Endodermal cell (in vitro differentiated cells): ENCODE measurements at places on chromosomes 12 and 14.

DNA sequence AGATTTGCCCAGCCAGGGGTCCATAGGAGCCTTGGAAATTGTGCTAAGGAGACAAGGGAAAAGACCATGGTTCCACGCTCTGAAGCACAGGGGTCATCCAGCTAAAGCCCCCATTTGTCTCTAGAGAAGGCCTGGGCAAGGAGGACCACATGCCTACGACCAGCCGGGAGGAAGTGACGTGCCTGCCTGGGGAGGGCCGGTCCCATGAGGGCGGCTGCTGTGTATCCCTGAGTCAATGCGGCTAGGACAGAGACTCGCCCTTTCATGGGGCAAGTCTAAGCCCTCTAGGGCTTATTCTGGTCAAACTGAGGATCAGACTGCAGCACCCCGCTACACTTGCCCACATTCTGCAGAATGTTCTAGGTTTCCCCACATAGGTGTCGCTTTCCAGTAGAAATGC lies 20.6 kb upstream of the RIN3 start:
- DNase-seq: no peak

DNA sequence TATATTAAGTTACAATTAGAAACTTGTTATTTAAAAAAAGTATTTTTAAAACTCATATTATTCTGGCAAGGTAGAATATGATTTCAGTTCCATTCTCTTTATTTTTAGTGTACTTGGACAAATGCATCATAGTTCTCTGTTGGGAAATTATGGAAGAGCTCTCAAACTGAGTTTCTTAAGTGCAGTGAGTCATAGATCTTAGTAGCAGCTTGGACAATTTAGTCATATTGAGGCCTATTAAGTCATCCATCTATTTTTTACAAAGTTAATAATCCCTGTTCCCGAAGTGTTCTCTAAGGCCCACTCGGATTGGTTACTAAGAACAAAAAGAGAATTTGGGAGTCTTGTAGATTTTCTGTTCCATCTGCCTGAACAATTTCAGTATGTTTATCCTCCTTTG lies 113.9 kb downstream of the ANO4 start:
- DNase-seq: no peak

DNA sequence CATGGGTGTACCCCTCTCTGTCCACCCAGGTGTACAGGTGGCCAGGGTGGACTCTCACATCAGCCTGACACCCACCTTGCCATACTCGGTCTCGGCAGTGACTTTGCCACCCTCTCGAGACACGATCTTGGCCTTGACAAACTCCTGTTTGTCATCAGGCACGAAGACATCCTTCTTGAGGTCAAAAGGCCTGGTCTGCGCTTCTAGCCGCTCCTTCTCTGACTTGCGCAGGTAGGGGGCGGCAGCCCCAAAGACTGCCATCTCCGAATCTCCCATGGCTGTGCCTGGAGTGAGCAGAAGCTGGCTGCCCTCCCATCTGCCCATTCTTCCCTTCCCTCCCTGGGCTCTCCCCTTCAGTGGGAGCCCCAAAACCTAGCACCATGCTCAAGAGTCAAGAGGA lies 2.0 kb downstream of the MYH7 start:
- DNase-seq: peak; percentile 61

DNA sequence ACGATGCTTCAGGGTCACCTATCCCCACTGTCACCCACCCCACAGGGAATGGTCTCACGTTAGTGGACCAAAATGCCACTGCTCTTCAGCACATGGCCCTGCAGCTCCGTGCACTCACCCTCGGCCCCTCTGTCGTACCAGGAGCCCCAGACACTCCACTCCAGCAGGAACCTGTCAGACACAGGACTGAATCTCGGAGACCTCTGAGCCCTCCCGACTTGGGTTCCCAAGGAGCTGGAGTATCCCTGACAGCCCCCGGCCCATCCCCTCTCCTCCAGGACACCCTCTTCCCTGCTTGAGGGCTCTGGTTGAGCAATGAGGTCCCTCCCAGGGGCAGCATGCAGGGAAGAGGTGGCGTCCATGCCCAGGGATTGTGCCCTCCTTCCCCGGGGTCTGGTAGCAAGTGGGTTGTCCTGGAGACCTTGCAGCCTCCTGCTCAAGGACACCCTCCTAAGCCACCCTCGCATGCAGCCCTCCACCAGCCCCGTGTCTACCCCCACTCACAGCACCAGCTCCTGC lies 20.4 kb upstream of the LRTM2 start:
- peak; percentile 45 for DNase-seq

GRCh38 chr12:96237465-96238077 lies 43.4 kb downstream of the ELK3 start:
- peak; percentile 46 for DNase-seq

- no peak for DNase-seq
These were observed 711.5 kb downstream of the RPS29 start for GRCh38 chr14:48874711-48875110.

DNA sequence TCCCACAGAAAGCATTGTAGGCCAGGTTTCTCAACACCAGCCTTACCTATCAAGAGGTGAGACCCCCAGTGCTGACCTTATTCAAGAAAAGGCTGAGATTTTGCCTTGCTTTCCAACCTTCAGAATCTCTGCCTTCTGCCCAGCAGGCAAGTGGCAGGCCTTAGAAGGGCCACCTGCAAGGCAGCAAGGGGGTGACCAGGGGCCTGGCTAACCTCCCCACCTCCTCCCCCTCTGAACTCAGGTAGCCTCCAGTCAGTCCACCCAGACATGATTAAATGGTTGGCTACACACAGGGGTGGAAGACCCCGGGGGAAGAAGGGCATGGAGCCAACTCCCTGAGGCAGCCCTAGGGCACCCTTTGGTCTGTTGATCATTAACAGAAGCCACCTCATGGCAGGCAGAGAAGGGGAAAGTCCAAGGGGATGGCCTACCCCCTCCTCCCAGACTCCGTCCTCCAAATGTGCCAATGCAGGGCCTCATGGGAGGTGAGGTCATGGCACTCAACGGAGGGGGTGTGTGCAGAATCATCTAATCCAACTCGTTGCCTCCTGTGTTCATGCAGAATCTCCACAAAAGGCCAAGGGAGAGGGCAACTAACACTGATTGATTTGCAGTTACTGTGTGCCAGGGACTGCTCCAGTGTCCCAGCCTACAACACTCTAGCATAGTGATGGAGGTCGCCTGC lies 8.5 kb downstream of the ZFP36L1 start:
- DNase-seq: peak; percentile 41

GRCh38 chr12:26188641-26189040 lies 6.7 kb upstream of the SSPN start:
- no peak for DNase-seq

- no peak for DNase-seq
These were observed 373.2 kb downstream of the BTG1 start for GRCh38 chr12:91772411-91772810.

DNA sequence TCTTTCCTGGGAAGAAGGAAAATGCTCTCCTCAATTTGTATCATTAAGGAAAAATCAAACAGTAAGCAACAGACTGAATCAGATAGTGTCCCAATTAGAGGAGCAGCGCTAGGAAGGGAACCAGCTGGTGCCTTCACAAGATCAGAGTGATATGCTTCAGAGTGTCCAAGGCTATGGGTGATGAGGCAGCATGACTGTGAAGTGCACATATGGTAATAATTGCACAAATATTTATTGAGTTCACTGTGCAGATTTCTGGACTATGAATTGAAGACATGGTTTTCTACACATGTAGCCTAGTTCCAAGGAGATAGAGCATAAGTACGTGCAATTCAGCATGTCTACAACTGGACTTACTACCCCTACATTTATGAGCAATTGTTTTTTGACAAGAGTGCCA lies 78.8 kb upstream of the EVL start:
- DNase-seq: no peak

GRCh38 chr12:4228122-4228580 lies 45.4 kb upstream of the CCND2 start:
- peak; percentile 84 for DNase-seq

DNA sequence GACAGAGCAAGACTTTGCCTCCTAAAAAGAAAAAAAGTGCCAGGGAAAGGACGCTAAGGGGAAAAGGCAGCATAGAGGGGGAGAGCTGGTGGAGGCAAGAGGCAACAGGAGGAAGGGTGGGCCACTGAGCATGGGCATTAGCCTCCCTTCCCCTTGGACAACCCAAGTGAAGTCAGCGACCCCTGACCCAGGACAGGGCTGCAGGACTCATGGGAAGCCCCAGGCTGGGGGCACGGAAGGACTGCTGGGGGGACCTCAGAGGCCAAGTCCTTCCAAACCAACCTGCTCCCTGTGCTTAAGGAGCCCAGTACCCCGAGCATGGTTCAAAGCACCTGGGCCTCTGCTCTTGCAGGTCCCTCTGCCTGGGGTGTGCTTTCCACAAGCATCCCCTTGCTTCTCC lies 27.5 kb downstream of the CMKLR1 start:
- DNase-seq: no peak

GRCh38 chr12:50620109-50620977 lies 115.6 kb downstream of the DIP2B start:
- peak; percentile 68 for DNase-seq

GRCh38 chr12:15763328-15763727 lies 25.9 kb downstream of the EPS8 start:
- DNase-seq: no peak

DNA sequence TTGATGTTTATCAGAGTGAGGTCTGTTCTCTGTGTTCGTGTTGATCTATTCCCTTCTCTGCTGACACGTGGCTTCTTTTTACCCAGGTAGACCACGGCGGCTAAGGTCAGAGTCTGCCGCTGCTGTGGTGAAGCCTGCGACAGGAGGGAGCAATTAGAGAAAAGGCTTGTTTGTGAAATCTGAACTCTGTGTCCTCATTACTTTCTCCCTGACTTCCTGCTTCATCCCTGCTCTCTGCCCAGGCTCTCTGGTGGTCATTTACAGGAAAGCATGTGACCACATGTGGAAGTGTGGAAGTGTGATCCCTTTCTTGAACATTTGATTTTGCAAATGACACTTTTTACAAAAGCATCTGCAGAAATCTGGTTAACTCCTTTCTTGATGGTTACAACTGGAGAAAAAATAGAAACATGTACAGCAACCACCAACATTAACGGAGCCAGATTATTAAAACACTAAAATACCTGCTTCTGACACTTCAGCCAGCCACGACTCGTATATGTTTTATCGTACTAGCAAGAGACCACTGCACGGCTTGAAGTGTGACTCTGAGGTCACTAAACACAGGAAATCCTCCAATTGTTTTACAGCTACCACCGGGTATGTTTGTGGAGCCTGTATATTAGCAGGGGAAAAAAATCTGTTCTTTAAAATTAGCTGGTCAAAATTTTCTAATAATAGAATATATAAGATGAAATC lies 388.6 kb upstream of the TMPO start:
- DNase-seq: no peak

- DNase-seq: no peak
These were observed 129.5 kb downstream of the ETV6 start for GRCh38 chr12:11778713-11779685.

DNA sequence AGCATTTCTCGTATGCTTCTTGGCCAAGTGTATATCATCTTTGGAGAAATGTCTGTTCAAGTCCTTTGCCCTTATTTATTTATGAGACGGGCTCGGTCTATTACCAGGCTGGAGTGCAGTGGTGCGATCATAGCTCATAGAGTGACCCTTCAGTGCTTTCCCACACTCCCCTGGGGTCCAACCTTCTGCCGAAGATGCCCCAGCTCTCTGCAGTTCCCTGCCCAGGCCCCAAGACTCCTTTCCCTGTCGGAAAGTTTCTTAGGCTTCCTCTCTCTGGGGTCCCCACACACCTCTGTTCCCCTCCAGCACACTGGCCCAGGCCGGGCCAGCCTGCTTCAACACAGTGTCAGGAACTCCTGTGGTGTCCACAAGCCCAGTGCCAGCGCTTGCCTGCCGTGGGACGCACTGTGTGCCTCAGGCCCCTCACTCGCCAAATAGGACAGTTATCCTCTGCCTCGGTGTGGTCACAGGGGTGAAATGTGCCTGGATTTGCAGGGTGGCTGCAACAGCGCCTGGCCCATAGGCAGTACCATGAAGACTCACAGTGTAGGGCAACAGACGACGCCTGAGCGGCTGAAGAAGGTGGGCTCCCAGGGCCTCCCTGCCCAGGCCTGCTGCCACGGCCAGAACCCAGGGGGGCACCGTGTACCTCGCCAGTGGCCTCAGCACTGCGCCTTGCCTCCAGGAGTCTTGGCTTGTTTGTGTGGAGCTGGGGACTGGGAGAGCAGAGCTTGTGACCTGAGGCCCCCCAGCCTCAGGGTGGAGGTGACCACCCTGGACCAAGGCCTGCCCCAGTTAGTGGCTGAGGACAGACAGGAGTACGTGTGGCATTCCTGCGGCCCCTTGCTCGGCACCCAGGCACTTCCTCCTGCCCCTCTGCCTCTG lies 4.9 kb upstream of the ASPG start:
- DNase-seq: no peak

DNA sequence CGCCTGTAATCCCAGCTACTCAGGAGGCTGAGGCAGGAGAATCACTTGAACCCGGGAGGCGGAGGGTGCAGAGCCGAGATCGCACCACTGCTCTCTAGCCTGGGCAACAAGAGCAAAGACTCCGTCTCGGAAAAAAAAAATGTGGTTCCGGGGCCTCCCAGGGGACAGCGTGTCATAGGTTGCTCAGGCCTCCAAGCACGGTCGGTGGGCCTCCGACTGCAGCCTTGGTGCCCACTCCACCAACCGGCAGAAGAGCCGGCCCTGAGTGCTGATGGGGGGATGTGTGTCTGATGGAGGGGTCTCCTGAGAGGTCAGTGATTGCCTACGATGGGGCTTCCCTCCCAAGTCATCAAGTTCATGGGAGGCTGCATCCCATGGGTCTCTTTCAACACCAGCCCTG lies 15.9 kb downstream of the ZFYVE21 start:
- no peak for DNase-seq

DNA sequence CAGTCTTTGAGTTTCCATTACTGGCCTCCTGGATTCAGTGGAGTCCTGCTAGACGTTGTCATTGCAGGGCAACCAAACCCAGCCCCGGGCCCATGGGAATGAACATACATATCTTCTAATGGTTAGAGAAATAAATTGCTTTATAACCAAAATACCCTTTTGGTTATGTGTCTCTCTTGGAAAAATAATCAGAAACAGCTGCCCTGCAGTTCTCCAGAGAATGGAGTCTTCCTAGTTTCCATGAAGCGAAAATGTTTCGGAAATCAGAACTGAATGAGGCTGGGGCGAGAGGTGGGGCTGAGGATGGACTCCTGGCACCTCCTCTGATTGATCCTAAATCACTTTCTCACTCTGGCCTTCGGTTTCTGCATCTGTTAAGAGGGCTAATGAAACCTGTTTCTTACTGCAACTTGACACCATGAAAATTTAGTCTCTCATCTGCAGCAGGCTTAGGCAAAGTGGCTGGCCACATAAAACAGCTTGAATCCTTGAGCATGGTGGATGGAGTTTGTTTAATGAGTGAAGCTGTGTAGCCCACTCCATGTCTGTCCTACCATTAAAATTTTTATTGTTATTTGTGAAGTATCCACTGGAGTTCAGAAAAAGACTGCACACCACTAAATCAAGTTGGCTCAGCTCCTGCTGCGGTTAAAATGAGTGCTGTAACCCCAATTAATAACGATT lies 198.9 kb downstream of the CACNA1C start:
- DNase-seq: no peak

DNA sequence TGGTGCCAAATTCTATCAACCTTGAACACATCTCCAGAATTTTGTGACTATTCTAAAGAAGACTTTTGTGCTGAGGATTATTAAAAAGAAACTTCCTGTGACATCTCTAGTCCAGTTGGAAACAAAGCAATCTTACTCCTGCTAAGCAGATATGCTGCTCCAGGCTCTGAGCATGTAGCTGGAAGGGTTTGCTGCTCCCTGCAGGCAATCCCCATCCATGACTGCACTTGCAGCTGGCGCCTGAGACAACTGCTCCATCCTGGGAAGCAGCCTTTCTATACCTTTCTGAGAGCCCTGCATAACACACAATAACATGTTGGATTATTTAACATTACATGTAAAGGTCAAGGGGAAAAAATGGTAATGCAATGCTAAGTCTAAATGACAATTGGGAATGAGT lies 105.1 kb downstream of the NDUFA12 start:
- DNase-seq: peak; percentile 65
